NCI-H1105 (cell line): ENCODE measurements at places on chromosomes 1 and 21.
A peak's percentile ranks its signal among the peaks of the same experiment; 100 is the strongest.

GRCh38 chr1:110555807-110556470 is 37.0 kb upstream of the KCNA10 start:
- no peak for DNase-seq

GRCh38 chr1:3954170-3955169 is 54.4 kb upstream of the C1orf174 start:
- no peak for DNase-seq

DNA sequence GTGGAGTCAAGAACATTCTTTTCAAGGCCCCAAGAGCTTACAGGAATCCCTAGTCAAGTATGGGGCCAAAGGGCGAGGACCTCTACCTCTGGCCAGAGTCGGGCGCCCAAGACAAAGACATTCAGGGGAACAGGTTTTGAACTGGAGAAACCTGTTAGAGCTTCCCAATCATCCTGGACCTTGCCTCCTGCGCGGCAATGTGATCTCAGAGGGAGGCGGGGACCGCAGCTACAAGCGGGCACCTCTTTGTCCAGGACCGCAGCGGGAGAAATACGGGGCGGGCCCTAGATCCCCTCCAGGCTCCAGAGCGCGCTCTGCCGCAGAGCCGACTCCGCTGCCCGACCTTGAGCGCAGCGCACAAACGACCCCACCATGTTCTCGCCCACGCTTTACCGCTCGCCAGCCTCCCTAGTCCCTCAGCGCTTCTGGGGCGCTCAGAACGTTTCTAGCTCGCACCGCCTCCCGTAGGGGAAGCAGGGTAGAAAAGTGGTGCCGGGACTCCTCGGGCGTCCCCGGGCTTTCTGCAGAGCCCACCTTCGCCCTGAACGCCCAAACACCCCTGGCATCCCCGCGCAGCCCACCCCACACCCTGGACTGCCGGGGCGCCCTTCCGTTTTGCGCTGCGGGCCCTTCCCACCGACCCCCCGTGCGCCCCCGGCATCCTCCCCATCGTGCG is 28.1 kb downstream of the RABIF start:
- peak; percentile 74 for DNase-seq

DNA sequence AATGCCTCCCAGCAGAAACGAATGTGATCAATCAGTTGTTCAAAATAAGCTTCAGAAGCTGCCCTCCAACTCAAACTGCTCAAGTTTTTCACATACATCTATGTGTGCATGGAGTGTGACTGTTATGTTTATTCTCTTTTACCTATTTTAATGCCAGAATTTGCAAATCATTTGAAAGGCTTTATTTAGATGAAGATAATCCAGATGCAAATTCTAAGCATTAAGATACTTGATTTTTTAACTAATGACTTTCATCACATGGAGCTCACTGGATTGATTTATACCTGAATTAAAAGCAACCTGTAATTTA is 69.5 kb downstream of the PLD5 start:
- DNase-seq: no peak

DNA sequence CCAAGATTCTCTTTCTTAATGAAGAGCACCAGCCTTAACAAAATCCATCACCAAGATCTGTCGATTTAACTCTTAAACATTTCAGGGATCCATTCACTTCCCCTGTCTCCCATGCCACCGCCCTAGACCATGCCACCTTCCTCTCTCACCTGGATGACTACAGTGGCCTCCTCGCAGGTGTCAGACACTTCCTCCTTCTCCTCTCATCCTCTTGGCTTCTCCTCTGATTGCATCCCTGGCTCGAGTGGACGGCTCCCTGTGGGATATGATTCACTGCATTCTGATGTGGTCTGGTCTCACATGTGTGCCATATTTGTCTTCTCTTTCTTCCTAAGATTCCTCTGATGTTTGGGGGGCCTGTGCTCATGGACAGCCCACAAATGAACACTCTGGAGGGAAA is 66.4 kb upstream of the KLHDC7A start:
- DNase-seq: no peak

DNA sequence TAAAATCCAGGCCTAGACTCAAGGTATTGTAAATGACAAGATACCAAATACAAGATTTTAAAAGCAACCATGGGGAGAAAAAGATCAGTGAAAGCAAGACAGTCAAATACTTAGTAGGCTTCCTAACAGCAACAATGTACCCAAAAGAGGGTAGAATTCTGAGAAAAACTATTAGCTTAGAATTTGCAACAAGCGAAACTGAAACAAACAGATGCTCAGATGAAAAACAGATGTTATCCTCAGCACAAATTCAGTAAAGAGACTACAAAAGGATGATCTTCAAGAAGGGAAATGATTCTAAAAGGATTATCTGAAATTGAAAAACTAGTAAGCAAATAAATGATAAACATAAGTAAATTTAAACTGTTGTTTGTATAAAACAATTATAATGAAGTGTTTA is 40.0 kb downstream of the PDC start:
- no peak for DNase-seq

- DNase-seq: no peak
Observed at GRCh38 chr1:100400404-100400803, 48.1 kb downstream of the CDC14A start.

GRCh38 chr21:43991447-43991991 is 20.6 kb upstream of the TRAPPC10 start:
- no peak for DNase-seq

DNA sequence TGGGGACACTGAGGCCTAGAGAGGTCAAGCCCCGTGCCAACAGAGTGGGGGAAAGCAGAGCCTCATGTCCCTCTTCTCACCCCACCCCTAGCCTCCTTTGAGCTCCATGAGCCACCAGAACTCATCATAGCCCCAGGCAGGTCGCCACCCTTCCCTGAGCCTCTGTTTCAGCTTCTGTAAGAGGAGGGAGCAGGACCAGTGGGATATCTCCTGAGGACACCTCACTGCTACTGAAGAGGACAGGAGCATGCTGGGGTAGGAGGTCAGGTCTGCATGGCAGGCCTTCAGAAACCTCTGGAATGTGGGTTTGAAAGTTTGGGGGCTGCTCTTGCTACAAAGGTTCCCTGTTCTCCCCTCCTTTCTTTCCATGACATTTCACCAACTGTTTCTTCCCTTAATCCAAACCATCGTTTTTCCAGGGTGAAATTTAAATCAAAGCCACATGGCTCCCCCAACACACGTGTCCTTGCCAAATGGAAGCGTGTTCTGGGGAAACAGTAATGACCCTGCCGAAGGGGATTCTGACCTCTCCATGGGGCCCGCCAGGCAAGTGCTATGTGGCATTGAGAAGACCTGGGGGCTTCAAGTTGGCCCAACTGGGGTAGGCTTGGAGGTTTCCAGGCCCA is 88.1 kb upstream of the RUNX3 start:
- no peak for DNase-seq

GRCh38 chr21:28827422-28827821 is 165.3 kb downstream of the LTN1 start:
- no peak for DNase-seq

GRCh38 chr1:189669846-189670245 is 807.8 kb downstream of the BRINP3 start:
- DNase-seq: no peak

DNA sequence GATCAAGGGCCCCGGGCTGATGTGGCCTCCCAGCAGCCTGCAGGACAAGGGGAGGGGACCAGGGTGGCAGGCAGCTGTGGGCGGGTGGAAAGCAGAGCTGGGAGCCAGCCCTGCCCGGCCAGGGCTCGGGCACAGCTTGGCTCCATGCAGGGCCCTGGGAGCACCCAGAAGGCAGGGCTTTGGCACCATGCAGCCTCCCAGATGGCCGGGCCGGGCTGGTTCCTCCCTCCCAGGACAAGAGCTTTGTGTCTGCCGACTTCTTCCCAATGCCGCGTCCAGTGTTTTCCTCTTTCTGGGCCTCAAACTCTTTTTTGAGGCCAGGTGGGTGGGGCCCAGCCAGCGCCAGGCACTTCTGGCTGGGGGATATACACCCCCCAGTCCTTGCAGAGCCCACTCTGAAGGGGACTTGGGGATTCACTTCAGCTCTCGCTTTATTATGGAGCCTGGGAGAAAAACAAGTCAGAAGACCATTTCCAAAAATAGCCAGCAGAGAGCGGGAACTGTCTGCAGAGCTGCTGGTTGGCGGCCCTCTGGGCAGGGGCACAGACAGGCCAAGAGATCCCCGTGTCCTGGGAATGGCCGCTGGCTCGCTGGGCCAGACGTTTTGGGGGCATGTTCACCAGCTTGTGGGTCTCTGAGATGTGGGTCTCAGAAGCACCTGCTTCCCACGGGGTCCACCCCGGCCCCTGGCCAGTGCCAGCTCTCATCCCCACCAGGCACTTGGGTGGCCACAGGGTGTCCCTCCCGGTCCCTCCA is 103.8 kb upstream of the ARHGEF16 start:
- DNase-seq: no peak

DNA sequence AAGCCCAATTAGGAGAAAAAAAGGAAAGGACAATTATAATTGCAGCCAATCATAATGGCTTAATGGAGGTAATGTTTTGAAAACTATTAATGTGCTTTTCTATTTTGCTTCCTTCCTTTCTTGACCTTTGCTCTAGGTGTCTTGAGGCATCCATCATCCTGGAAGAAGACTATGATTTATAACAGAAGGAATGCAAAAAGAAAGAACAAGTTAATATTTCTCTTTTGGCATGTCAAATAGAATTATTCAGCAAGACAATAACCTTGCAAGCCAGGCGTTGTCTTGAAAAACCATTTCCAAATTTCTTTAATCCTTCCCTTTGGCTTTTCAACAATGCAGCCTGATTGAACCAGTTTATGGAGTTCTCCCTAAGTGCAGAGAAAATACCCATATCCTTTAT is 107.7 kb upstream of the USP24 start:
- DNase-seq: no peak

- DNase-seq: no peak
Observed at GRCh38 chr1:30908696-30909364, at the start of gene SDC3. Gene SDC3 (minus strand): TSS chr1:30908758. CDS start chr1:30908586, 172 bp downstream.

GRCh38 chr1:9731051-9731537 is 79.6 kb downstream of the PIK3CD start:
- DNase-seq: no peak

GRCh38 chr1:98493469-98493868 is 168.1 kb upstream of the SNX7 start:
- DNase-seq: no peak

DNA sequence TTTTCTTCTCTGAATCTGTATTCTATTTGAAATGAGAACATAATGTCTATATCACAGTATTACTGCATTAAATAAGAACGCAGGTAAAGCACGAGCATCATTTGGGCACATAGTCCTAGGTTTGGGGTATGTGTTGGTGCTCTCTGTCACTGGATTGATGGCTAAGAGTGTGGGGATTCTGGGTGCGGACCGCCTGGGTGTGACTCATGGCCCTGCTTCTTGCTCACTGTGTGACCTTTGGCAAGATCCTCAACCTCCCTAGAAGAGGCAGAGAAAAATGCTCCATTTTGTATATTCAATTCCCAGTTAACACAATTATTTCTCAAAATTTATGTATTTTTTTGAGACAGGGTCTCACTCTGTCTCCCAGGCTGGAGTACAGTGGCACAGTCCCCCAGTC is 99.7 kb downstream of the LAMC2 start:
- DNase-seq: no peak

DNA sequence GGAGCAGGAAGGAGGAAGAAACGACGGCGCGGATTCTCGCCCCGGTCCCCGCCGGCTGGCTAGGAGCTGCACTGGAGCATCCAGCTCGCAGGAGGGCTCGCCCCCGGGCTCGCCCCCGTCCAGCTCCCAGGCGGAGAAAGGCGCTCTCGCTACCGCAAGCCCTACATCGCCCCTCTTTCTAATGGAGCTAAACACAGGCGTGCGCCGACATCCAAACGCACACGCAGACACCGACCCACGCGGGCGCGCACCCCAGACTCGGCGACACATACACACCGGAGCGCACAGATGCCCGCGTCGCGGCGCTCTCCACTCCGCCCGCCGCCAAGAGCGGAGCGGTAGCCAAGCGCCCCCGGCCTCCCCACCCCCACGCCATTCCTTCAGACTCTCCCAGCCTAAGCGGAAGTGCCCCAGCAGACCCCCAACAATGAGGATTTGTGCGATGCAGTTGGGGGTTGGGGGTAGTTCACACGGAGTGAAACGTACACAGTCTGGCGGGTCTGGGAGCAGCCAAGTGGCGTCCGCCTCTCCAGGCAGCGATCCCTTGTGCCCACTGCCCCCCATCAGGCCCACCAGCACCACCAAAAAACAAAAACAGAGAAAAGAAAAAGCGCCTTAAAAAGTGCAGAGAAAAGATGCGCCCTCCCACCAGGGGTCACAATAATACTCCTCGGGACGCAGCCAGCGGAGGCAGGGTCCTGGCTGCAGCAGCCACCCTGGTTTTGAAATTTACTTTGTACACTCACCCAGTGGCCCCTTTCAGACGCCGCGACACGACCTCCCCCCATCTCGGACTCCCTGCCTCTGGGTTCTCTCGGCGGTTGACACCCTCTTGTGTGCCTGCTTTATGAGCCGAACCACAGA is 1.4 kb downstream of the DAB1 start:
- DNase-seq: peak; percentile 35

DNA sequence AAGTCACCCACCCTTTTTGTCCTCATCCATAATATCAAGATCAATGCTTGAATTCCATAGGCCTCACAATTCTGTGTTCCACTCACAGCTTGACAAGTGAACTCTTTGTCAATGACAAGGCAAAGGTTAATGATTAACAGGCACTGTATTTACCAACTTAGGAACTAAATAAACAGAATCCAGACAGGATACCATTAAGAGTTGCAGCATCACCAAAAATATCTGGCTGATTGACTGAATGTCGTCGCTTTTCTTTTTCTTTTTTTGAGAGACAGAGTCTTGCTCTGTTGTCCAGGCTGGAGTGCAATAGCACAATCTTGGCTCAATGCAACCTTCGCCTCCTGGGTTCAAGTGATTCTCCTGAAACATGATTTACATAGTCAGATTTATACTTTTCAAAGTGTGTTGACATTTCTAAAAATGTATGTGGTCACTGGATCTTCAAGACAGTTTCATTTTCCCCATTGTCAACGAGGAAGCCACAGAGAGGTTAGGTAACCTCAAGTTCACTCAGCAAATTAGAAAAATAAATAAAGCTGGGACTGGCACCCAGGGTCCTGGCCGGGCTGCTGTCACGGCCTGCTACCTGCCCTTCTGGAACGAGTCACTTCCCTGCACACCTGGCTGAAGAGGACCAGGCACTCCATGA is 81.0 kb downstream of the PDE9A start:
- DNase-seq: no peak

DNA sequence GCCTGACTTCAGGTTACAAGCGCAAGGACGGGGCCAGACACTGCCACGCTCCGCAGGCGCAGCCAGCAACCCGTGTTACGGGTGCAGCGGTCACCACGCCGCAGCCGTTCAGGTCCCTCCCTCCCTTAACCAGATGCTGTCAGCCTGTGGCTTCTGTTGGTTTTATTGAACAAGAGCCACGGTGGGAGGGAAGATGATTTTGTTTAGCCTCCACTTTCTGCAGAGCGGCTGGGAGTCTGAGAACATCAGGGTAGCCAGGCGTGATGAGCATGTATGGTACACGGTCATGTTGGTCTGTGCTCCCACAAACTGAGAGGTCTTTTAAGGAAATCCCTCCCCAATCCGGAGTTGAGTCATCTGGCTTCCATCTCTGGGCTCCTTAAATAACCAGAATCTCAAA is 18.5 kb upstream of the ADARB1 start:
- DNase-seq: no peak

- DNase-seq: no peak
Observed at GRCh38 chr21:18252256-18252655, 7.6 kb downstream of the CHODL start.

- no peak for DNase-seq
Observed at GRCh38 chr1:75787524-75787923, 1.5 kb downstream of the RABGGTB start.

- DNase-seq: no peak
Observed at GRCh38 chr1:194710671-194711070, 1524.3 kb upstream of the B3GALT2 start.
